Progenitor cell of endocrine pancreas (in vitro differentiated cells): ENCODE measurements at places on chromosomes 3 and 15.

GRCh38 chr3:54691289-54691771 is 236.5 kb downstream of the LRTM1 start:
- no peaks in the 10 kb centered on the region for H3K27me3 ChIP-seq
- no peak overlapping the region for H3K4me3 ChIP-seq
- DNase-seq, result no peak
- no peak overlapping the region for H3K27ac ChIP-seq
- H3K36me3 ChIP-seq, result no peaks in the 10 kb centered on the region

- H3K36me3 ChIP-seq, result no peaks in the 10 kb centered on the region
- no peaks in the 10 kb centered on the region for H3K4me1 ChIP-seq
- DNase-seq, result no peak
- H3K27me3 ChIP-seq, result peaks cover 46% of the 10 kb centered on the region
- H3K4me3 ChIP-seq, result no peak overlapping the region
Observed at GRCh38 chr15:74053517-74053916, 28.8 kb downstream of the GOLGA6A start.

- H3K36me3 ChIP-seq, result no peaks in the 10 kb centered on the region
- no peak for DNase-seq
- H3K27me3 ChIP-seq, result peaks cover 8% of the 10 kb centered on the region
- H3K4me3 ChIP-seq, result no peak overlapping the region
- no peak overlapping the region for H3K27ac ChIP-seq
Observed at GRCh38 chr15:94793641-94794040, 562.3 kb downstream of the MCTP2 start.

- H3K36me3 ChIP-seq, result peaks cover 11% of the 10 kb centered on the region
- no peaks in the 10 kb centered on the region for H3K27me3 ChIP-seq
- no peak overlapping the region for H3K4me3 ChIP-seq
- peak overlapping the region; percentile 84 for H3K27ac ChIP-seq
- DNase-seq, result no peak
Observed at GRCh38 chr3:46990573-46991374, 11.3 kb downstream of the NBEAL2 start.

DNA sequence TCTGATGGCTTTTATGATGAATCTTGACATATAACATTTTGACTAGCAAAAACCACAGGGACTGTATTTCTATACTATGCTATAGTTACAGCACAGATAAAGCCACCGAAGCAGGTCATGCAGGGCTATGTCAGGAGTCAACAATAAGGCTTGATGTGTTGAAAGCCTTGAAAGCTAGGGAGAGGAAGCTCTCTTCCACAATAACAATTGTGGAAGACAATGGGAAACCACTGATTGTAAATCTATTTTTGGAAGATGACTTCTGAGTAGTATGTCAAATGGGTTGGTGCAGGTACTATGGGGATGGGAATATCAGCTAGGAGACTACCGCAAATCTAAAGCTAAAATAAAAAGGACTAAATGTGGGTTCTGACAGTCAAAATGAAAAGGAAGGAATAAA is 4.0 kb upstream of the AQR start:
- no peak for DNase-seq
- H3K36me3 ChIP-seq, result peaks cover 4% of the 10 kb centered on the region
- no peak overlapping the region for H3K27ac ChIP-seq
- peaks cover 9% of the 10 kb centered on the region for H3K4me1 ChIP-seq
- no peaks in the 10 kb centered on the region for H3K27me3 ChIP-seq

DNA sequence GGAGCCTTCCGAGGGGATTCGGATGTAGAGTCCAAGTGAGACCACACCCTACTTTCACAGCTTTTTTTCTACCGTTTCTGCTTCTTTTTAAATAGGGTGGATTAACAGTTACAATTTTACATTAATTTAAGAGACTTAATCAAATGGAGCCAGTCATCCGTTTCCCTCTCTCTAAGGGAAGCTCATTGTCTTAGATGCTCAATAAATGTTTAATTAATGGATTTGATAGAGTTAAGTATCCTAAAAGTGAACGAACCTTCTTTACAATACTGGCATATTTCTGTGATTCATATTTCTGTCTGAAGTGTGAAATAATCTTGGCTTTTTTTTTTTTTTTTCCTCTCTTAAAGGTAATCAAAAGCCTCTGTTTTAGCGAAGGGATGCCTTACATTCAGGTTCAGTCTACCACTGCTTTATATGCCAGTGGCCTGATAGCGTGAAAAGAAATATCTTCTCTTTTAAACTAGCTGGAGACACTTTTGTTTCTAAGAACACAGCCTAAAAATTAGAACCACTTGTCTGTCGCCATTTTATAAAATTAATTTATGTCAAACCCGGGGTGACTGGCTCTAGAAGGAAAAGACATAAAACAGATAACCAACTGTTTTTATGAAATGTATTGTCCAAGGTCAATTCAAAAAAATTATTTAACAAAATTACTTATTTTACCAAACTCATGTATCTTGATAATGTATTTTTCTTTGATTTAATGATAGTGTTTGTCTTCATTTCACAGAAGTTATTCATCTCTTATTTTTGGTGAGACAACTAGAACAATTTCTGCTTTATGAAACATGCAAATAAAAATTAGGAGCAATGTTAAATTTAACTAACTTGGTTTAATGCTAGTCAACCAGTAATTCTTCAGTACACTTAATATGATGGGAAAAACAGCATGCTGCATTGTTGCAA is 2.5 kb upstream of the CTNNB1 start:
- H3K4me3 ChIP-seq, result no peak overlapping the region
- no peak for DNase-seq
- H3K27me3 ChIP-seq, result peaks cover 8% of the 10 kb centered on the region
- peaks cover 17% of the 10 kb centered on the region for H3K4me1 ChIP-seq

DNA sequence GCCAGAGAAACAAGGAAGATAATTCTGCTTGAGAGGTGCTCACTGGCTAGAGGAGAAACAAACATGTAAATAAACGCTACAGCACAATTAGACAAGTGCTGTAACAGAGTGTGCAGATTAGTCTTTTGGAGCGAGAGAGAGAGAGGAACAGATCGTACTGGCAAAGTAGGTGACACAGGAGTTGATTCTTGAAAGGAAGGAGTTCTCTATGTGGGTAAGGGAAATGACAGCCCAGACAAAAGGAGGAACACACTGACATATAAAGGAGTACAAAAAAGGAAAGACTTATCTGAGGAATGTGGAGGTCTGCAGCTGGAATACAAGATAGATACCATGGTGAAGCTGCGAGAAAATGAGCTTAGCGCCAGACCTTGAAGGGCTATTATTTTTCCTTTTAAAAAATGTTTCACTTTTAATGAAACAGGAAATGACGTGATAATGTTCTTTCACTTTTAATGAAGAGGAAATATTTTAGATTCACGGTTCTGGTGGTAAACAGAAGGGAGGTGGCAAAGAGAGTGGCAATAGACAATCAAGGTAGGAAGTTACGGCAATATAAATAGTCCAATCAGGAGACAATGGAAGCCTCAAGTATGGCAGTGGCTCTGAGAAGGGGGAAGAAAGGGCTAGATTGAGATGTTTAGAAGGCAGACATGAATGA is 202.9 kb downstream of the VPS13C start:
- H3K27me3 ChIP-seq, result no peaks in the 10 kb centered on the region
- H3K4me1 ChIP-seq, result no peaks in the 10 kb centered on the region
- H3K27ac ChIP-seq, result no peak overlapping the region

DNA sequence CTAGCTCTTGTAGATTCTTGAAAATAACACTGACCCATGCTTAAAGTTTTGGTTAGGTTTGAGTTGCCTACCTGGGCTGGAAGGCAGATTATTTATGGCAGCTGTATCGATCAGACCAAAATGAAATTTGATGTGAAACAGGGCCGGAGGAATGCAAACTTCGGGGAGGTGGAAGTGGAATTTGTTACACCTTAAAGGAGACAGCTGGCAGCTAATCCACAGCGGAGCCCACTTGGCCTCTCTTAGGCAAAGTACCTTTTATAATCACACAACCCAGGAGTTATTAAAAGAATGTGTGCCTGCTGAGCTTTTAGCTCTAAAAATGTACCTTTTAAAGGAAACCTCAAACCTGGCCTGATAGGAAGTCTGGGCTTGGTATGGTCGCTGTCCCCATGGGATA is 250.9 kb upstream of the TPM1 start:
- no peaks in the 10 kb centered on the region for H3K27me3 ChIP-seq
- no peaks in the 10 kb centered on the region for H3K36me3 ChIP-seq
- no peak overlapping the region for H3K4me3 ChIP-seq
- H3K27ac ChIP-seq, result peak overlapping the region; percentile 37
- no peaks in the 10 kb centered on the region for H3K4me1 ChIP-seq

GRCh38 chr3:53342353-53342752 is 5.0 kb downstream of the DCP1A start:
- H3K4me1 ChIP-seq, result peaks cover 9% of the 10 kb centered on the region
- peaks cover 15% of the 10 kb centered on the region for H3K36me3 ChIP-seq
- no peak for DNase-seq
- H3K4me3 ChIP-seq, result no peak overlapping the region

- peaks cover 9% of the 10 kb centered on the region for H3K27me3 ChIP-seq
- H3K36me3 ChIP-seq, result no peaks in the 10 kb centered on the region
- no peak overlapping the region for H3K27ac ChIP-seq
Observed at GRCh38 chr3:187942658-187943241, 197.5 kb upstream of the BCL6 start.

- H3K4me1 ChIP-seq, result peaks cover 2% of the 10 kb centered on the region
- no peak overlapping the region for H3K27ac ChIP-seq
- peaks cover 10% of the 10 kb centered on the region for H3K27me3 ChIP-seq
- H3K36me3 ChIP-seq, result no peaks in the 10 kb centered on the region
- no peak overlapping the region for H3K4me3 ChIP-seq
Observed at GRCh38 chr3:35664460-35664919, 25.2 kb downstream of the ARPP21 start.

GRCh38 chr15:99435113-99435695 is 130.6 kb upstream of the MEF2A start:
- no peak for DNase-seq
- peaks cover 15% of the 10 kb centered on the region for H3K27me3 ChIP-seq
- H3K27ac ChIP-seq, result no peak overlapping the region
- no peak overlapping the region for H3K4me3 ChIP-seq

DNA sequence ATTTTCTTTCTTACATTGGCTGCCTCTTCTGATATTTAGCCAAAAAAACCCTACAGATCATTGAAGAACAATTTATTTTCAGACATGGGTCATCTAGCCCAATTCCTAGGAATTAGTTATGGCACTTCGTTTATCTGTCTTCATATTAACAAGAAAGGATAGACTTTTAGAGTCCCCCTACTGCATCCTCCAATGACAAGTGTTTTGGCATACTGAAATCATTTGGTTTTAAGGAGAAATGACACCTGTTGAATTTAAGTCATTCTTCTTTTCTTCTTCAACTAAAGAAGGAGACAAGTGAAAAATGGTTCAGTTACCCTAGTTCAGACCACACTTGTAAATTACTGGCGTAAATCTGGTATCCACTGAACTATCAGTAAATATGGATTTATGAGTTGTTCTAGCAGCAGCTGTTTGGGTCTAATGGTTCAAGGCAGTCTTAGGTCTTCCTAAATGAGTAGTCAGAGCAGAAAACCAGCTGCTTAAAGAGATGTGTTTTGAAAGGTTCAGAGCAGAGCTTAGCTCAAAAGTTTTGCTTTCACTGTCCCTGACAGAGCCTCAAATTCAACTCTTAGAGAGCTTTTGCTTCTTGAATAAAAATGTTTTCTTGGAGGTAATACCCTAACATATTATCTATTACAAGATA is 5.6 kb downstream of the VGLL3 start:
- no peaks in the 10 kb centered on the region for H3K4me1 ChIP-seq
- H3K36me3 ChIP-seq, result no peaks in the 10 kb centered on the region
- H3K4me3 ChIP-seq, result no peak overlapping the region
- H3K27ac ChIP-seq, result no peak overlapping the region
- DNase-seq, result no peak

DNA sequence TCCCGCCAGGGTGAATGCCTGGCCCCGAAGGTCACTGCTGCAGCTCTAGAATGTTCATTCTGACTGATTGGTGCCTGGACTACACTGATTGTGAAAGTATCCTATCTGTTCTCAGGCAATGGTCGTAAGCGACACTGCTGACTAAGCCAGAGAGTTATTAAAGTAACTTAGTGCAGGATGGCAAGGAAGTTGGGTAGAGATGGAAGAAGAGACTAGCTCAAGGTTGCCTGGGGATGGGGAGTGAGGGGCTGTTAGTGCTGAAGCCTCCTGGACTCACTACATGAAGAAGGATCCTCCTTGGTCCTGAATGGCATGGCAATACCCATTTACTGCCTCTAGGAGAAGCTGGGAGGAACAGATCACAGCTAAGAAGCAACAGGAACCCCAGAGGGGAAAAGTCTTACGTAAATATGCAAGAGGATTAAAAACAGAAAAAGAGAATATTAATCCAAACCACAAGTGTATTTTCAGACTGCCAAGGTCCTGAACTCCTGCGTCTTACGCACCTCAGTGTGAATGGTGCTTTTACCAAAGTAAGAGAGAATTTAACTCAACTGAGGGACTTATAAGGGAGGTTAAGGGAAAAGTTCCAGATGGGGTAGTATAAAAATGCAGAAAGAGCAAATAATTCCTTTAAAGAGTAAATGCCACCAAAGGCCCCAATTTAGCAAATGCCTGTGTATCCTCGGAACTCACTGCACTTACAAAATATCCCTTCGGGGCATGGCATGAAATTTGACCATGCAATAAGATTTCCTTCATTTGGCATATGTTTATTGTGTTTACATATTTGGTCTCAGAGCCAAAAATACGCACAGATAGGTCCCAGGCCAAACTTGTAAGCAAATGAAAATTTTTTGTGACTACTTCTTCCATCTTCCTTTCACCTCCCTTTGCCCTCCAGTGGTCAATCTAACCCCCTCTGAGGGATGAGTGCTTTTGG is 64.0 kb upstream of the DGKG start:
- H3K27me3 ChIP-seq, result peaks cover 3% of the 10 kb centered on the region
- no peak overlapping the region for H3K4me3 ChIP-seq
- no peak for DNase-seq
- no peak overlapping the region for H3K27ac ChIP-seq

- no peak overlapping the region for H3K27ac ChIP-seq
- no peak for DNase-seq
- no peaks in the 10 kb centered on the region for H3K27me3 ChIP-seq
- no peaks in the 10 kb centered on the region for H3K36me3 ChIP-seq
Observed at GRCh38 chr3:124985349-124985748, 50.8 kb upstream of the MUC13 start.

- H3K36me3 ChIP-seq, result no peaks in the 10 kb centered on the region
- no peak overlapping the region for H3K4me3 ChIP-seq
- no peak for DNase-seq
- H3K4me1 ChIP-seq, result no peaks in the 10 kb centered on the region
Observed at GRCh38 chr3:13022348-13023234, 50.6 kb downstream of the IQSEC1 start.

DNA sequence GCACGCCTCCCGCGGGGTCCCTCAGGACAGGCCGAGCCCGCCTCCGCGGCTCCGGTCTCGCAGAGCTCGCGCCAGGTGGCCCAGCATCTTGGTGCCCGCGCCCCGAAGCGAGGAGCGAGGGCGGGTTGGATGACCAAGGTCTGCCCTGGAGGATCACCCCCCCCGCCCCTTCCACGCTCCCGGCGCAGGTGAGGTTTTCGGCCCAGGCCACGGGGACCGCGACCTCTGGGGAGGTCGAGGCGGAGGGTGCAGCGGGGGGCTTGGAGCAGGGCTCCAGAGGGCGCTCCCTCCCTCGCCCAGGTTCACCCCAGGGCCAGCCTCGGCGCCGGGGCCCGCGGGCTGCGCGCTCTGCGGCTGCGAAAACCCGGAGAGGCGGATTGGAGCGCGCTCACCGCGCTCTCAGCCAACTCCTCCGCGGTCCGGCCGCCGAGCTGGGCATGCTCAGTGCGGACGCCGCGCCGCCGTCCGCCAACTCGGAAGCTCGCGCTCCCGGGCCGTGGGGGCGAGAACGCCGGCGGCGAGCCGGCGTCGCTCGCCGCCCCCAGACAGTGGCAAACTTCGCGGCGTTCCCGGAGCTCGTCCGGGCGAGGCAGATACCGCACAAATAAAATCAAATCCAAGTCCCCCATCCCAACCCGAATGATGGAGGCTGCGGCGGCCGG is at the start of gene MED12L:
TSS of gene MED12L (plus strand) at position 438 of the 662 bp plus-strand sequence. CDS start 1,263 bp downstream, outside the sequence.
- peak within 1 kb of the TSS; percentile 90 for H3K4me3 ChIP-seq
- peaks cover 27% of the 10 kb centered on the region for H3K27me3 ChIP-seq
- H3K4me1 ChIP-seq, result peaks cover 8% of the 10 kb centered on the region
